ENCODE measurements at places on chromosomes 5 and 9.
A peak's percentile ranks its signal among the peaks of the same experiment; 100 is the strongest.

GRCh38 chr9:33233626-33234342 lies 6.2 kb upstream of the SPINK4 start:
- no peak for DNase-seq

- peak; percentile 2 for DNase-seq
These were observed 448.2 kb downstream of the GADD45G start for GRCh38 chr9:90053027-90053426.

- no peak for DNase-seq
These were observed 23.1 kb upstream of the NSMF start for GRCh38 chr9:137482094-137482781.

DNA sequence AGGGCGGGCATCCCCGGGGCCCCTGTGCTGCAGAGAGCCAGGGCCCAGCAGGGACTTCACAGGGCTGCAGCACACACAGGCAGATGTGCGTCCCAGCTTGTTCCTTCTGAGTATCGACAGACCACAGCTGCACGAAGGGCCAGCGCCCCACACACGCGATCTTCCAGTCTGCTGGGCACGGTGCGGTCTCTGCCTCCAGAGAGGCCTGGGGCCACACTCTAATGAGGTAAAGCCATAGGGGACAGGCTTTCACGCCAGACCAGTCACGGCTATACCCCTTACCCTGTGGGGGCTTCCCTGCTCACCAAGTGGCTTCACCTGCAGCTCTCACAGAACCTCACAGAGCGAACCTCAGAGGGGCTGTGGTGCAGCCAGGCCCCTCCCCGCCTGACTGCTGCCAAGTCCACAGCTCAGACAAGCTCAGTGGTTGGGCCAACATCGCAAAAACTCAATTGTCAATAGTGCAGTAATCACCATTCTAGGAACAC lies 82.2 kb downstream of the SHB start:
- no peak for DNase-seq

DNA sequence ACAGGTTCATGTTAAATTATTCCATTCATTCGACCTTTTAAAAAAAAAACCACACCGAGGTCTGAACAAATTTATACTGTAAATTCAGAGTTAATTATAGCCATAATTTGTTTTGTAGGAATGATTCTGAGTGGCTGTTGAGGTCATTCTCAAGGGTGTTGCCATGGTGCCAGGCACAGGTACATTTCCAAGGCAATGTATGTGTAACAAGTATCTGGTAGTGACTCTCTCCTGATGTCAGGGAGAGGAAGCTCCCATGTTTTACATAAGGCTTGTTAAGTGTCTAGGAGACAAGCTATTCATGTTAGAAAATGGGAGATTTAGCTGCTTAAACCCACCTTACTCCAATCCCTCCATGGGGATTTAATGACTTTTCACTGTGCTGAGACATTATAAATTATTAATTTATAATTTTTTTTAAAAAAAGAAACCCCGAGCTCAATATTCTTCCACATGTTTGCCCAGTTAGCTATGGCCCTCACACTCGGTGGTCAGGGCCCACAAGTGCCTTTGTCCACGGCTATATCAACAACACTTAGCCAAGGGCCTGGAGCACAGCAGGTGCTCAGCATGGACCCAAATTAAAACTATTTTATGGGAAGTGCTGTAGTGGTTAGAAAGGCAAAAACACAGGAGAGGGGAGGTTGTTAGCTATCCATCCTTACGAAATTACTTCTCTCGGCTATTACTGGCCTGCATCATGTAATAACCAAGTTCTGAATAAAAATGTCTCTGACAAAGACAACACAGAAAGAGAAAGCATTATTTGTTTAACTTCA lies 154.6 kb upstream of the GNA14 start:
- no peak for DNase-seq

DNA sequence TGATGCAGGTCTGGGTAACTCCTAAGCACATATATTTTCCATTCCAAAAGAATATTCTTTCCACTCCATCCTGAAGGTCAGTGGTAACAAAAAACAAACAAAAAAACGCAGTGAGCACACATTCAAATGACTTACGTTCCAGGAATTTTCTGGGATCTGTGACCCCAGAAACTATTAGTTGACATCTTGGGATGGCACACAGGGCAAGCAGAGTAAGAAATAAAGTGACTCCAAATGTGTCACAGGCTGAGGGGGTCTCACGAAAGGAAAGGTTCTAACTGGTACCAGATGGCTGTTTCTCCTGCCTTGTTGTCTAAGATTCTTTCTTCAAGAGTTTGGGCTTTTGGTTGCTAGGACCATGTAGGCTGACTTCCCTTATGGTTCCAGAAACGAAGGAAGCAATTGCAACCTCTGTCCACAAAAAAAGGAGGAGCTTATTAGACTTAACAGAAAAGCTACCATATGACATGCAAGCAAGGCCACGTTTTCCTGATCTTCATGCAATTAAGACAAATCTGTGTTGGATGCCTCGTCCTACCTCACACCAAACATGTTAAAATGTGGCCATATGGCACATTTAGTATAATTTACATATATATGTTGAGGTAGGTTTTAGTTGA lies 32.7 kb downstream of the PTGS1 start:
- DNase-seq = no peak
